Right cardiac atrium (tissue), 5 donors: ENCODE measurements at places on chromosomes 7 and 10. TPM values are rescaled to one million over a fixed set of nuclear protein-coding genes. Genes with fewer than 3 reads are reported as not detected.

The NODAL gene
- not detected for total RNA-seq

The LIPK gene
- not detected for total RNA-seq

The ZNF518A gene
- total RNA-seq: 13.2 TPM

The OPALIN gene
- total RNA-seq: not detected

The BMPER gene
- 6.9 TPM for total RNA-seq

The HOXA11 gene
- not detected for total RNA-seq

The DEPP1 gene
- total RNA-seq: 18.8 TPM
